ENCODE measurements at places on chromosomes 13 and 19. TPM values are rescaled to one million over a fixed set of nuclear protein-coding genes. Genes with fewer than 3 reads are reported as not detected.

DNA sequence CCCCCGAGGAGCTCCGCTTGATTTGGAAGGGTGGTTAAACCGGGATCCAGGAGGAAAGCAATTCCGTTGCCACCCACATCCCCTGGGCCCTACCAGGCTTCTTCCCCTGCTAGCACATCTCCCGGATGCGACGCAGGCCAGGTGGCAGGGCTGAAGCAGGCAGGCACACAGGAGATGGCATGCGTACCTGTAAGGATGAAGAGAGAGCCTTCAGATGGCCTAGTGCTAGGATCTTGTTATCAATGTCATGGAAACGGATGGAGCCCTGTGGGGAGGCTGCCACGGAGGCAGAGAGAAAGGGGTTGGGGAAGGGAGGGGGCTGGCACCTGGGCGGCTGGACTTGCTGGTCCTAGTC, 8.5 kb upstream of the SOX1 start:
- no peak for DNase-seq

DNA sequence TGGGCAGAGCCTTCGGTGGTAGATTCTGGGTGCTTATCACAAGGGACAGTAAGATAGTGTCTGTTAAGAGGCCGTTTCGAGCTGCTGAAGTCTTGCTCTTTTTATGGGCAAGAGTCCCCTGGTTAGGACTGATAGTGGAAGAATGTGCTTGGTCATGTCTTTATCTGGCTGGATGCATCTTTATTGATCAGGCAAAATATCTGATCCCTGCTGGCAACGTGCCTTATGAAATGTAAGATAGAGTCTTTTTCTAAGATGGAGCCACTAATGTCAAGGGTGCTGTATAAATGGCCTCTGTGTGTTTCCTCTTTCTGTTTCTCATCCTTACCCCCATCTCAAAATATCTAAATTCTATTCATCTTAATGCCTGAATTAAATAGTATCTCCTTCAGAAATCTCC, 53.3 kb downstream of the MYO16 start:
- DNase-seq = no peak

CLEC17A gene
- 0.33 TPM for total RNA-seq

DNA sequence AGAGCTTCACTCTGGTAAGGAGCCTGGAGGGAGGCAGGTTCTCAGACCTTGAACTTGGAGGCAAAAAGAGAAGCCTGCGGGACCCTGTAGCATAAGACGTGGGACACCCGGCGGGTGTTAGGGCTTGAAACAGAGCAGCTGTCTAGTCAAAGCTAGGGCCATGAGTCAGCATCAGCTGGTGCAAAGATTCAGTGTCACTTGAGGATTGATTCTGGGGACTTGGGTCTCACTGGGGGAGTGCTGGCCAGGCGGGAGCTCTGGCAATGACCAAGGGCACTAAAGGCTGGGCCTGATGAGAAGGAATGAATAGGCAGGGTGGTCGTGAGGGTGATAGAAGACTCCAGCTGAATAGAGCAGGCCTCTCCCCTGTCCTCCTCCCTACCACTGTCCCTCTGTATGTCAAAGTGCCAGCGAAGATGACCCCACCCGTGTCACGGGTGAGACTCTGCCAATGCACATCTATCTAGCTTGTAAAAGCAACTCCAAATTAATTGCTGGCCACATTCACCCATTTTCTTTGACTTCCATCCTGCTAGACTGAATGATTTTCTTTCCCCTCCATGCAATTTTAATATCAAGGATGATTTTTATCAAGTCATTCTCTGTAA, 97.1 kb downstream of the MBNL2 start:
- DNase-seq = no peak

DNA sequence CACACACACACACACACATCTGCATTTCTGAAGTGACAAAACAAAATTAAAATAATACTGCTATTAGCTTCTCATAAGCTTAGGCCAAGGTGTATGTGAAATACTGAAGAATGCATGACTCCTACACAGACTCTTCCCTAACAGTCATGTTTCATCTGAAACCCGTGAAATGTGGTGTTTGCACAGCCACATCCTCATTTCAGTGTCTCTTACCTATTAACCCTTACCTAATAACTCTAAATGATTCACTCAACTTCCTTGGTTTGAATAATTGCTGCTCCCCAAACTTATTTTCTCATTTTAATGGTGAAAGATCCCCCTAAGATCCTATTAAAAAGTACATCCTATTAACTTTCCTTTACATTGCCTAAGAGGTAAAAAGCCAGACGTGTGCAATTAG, 117.6 kb downstream of the MIPEP start:
- no peak for DNase-seq

GRCh38 chr19:28425046-28425931, 787.7 kb downstream of the UQCRFS1 start:
- no peak for DNase-seq

FSD1 gene
- 7.8 TPM for total RNA-seq

DNA sequence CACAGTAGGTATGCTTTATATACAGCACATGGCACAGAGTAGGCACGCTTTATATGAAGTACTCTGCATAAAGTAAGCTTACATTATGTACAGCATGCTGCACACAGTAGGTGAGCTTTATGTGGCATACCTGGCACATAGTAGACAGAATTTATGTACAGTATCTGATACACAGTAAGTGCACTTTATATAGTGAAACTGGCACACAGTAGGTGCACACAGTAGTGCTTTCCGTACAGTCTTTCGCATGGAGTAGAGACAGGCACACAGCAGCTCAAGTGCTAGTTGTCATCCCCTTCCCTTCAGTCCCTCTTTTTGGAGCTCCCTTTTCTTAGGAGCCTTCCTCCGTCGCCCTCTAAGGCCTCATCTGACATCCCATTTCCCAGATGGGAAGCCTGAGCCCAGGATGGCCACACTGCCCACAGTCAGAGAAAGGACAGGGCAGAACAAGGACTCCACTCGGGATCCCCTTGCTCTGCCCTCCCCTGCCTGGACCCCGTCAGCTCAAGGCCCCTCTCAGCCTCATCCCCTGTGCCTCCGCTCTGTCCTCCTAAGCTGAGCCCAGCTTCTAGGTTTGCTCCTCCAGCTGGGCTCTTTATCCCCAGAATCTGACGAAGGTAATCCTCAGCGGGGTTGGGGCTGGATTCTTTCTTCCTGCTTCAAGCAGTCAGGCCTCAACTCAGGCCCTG, 852 bp upstream of the CYP4F12 start:
- no peak for DNase-seq

DNA sequence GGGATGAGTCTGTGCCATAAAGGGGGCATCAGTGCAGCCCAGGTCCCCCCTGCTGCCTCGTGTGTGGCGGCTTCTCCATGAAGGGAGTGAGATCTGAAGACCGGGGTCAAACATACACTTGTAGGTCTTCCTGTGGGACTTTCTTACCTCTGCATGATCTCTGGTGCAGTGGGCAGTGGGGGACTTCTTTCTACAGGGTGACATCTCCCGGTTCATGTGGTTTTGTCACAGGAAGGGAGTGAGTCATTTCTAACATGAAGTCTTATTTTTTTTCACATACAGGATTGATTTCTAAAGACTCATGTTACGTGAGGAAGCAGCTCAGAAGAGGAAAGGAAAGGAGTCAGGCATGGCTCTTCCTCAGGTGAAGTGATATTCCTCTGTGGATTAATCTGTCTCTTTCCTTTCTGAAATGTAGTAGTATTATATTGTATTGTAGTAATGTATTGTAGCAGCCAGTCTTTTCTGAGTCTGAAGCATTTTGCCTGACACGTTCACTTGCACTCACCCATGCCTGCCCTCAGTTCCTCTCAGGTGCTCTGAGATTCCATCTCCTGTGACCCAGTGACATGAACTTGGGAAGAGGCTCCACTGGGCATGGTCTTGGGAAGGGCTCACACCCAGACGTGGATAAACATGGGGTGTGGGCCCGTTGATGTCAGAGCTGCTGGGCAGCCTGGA, 15.7 kb downstream of the ZNF808 start:
- peak; percentile 67 for DNase-seq

F10 gene
- not detected for total RNA-seq

GRCh38 chr19:6739390-6739882, at the start of gene TRIP10:
Gene TRIP10, plus strand, starts transcription at chr19:6739680. Its CDS starts 82 bp downstream, at chr19:6739762.
- peak; percentile 89 for DNase-seq

DNA sequence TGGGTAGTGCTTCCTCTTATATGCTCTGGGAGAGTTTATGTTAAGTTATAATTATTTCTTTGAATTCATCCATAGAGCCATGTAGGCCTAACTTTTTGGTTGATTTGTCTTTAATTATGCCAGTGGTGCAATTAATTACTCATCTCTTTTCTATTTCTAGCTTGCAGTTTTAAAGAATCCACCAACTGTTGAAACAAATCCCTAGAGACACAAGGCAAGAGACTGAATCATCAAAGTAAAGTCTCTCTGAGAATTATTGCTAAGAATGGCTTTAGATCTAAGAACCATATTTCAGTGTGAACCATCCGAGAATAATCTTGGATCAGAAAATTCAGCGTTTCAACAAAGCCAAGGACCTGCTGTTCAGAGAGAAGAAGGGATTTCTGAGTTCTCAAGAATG, 5.9 kb upstream of the ZNF551 start:
- DNase-seq = no peak

DNA sequence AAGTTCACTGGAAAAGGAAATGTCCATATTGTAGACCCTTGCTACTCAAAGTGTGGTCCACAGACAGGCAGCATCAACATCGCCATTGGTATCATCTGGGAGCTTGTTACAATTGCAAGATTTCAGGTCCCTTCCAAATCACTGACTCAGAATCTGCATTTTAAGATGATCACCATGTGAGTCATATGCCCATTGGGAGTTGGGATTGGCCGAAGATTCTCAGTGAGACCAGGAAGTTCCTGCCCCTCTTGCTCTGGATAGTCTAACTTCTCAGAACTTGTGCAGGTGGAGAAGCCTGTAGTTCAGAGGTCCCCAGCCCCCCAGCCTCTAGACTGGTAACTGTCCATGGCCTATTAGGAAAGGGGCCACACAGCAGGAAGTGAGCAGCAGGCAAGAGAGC, 48.9 kb upstream of the URAD start:
- peak; percentile 15 for DNase-seq

GRCh38 chr13:25733696-25734435, 317.9 kb downstream of the SHISA2 start:
- no peak for DNase-seq

DNA sequence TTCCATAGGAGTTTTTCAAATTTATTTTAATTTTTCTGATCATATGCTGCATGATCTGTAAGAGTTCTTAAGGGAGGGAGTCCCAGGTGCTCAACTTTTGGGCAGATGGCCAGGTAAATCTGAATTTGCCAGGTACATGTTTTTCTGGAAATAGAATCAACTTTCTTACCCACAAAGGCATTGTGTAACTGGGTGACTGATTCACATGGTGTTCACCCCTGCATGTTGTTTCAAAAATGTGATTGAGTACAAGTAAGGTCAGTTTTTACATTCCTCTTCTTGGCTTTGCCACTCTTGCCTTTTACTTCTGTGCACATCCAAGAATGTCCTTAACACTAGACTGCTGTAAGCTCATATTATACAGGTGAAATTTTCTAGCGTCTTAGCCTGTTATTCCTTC, 30.4 kb downstream of the RB1 start:
- no peak for DNase-seq

DNA sequence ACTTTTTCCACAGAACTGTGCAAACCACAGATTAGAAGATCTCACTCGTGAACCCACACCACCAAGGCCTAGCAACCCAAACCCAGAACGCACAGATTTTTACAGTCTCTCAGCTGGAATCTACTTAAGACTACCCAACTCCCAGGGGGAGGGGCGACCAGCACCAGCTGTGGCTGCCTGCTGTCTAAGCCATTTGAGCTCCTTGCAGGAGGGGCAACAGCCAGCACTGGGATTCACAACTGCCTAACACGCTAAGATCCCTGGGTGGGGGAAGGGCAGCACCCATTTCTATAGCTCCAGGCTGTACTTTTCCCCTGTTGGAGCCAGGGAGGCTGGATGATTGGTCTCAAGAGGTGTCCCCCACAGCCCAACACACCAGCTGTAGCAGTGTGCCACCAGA, 368.8 kb downstream of the SUCLA2 start:
- no peak for DNase-seq

DNA sequence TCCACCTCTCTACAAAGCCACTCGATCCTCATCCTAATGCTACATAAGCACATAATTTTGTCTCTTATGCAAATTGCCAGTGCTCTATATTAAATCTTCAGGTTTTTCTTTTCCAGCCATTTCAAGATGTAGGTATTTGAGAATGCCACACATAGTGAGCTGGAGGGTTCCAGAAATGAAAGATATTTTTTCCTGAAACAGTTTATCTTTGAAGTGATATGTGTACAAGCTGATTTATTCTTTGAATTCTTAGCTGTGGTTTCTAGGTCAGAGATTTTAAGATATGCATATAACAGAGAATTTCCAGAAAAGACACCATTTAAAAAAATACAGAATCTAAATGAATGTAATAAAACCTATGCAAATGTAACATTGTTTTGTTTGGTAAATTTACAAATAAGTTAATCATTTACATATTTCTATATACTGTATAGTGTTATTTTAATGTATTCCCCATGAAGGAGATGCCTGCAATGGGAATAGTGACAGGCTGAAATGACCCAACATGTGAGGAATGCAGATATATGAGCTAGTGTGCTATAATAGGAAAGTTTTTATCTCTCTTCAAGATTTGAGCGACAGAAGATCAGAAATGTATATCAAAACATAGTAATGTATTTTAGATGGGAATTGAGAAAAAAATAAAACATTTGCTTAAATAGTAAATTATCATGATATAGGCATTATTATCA, 570.2 kb downstream of the SLITRK1 start:
- DNase-seq = no peak

DNA sequence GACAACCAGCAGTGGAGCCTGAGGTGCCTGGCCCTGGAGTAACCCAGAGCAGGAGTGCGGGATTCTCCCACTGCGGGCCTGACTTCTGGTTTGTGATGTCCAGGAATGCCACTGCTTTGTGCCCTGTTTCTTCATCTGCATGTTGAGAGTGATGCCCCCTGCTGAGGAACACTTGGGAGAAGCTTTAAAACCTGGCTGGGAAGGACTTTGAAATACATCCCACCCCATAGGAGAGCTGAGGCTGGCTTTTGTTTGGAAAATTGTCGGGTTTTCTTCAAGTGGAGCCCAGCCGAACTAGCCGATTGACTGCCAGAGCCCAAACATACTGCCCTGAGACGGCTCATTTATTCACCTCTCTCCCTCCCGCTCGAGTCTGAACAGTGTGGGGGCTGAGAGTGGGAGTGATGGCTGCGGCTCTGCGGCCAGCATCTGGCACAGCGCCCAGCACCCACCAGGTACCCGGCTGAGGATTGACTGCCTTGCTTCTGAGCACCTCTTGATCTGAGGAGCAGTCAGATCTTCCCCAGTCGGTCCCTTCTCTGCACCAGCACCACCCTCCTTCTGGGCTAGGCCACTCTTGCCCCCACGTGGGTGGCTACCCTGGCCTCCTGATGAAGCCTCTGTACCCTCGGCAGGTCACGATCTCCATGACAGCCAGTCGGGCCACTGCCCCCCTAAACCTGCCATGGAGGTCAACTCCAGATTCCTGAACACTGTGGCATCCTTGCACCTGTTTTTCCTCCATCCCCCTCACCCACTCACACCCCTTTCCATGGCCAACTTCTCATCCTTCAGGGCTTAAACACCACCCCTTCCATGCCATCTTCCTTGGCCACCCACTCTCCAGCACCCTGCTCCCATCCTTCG, 148.9 kb downstream of the SIPA1L3 start:
- DNase-seq = no peak

F2RL3 gene
- total RNA-seq = not detected

RDH8 gene
- total RNA-seq = not detected

GRCh38 chr13:52383366-52383765, 22.6 kb downstream of the THSD1 start:
- DNase-seq = no peak

EMC10 gene
- 37.5 TPM for total RNA-seq

- DNase-seq = no peak
These were observed 12.1 kb upstream of the TEX26 start for GRCh38 chr13:30920162-30920909.
